Thoracic aorta (tissue), 2 donors: ENCODE measurements at places on chromosomes 3 and 15.

DNA sequence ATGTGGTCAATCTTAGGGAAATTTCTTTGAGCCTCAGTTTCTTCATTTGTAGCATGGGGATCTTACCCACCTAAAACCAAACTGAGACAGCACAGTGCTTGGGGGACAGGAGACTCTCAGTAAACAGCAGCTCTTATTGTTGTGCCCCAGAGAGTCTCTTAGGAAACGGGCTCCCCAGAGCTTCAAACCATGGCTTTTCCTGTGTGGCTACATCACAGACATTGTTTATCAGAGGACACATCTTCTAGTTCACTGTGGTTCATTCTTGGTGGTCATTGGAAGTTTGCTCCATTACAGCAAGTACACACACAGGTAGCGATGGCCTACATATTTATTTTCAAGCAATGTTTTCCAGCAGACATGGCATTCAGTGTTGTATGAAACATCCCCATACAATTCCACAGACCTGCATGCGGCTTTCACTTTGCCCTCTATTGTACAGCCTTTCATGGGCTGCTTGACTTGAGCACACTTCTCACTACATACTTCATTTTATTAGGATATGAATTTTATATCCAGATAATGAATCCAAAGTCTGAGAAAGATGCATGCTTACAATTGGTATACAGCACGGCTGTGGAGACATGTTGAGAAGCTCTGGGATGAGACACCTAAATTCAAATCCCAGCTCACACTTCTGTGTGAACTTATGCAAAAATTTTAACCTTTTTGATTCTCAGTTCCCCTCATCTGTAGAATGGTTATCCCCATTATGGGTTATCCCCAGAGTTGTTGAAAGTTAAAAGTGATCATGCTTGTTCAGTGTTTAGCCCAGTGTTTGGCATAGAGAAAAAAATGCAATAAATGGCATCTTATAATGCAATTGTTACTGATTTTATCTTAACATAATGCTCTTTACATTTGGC is 84.8 kb upstream of the ICE2 start:
- DNase-seq = no peak

DNA sequence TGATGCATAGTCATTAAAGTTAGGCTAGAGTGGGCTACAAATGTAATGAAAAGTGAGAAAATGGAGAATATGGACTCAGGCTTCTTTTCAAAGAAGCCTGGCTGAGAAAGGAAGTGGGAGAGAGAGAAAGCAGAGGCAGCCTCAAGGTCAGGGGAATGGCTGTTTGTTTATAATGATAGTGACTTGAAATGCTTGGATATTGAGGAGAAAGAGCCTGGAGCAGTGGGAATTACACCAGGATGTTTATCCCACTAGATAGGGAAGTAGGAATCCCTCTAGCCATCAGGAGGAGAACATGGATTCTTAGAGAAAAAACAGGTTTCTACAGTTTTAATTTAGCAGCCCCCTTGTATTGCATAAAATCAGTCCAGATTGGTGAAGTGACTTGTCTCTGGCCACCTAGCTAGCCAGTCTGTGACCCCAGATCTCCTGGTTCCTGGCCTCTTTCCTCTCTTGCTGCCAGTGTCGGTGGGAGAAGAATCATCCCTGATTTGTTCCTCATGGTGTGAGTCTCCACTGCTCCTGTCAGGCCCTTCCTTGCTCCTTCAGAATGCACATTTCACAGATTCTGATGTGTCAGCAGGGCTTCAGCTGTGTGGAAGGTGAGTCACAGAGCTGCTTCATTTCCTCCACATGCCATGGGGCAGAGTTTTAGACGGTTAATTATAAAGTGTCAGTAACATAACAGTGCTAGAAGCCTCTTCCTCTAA is 32.9 kb downstream of the SEMA6D start:
- DNase-seq = no peak

DNA sequence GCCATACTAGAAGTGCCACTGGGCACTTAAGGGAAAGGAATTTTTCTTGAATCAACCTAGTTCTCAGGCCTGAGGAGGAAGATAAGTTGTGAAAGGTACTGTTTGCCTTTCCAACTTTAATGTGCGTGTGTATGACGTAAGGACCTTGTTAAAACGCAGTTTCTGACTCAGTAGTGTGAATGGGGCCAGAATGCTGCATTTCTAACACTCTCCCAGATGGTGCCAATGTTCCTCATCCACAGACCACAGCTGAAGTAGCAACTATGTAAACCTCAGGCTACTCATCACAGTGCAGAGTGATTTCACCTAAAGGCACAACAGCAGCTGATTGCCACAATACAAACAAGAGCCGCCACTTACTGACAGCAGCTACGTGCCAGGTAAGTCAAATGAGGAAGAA is 103.6 kb downstream of the OTOL1 start:
- DNase-seq = no peak

GRCh38 chr15:60072826-60073465 is 68.8 kb downstream of the FOXB1 start:
- DNase-seq = no peak

DNA sequence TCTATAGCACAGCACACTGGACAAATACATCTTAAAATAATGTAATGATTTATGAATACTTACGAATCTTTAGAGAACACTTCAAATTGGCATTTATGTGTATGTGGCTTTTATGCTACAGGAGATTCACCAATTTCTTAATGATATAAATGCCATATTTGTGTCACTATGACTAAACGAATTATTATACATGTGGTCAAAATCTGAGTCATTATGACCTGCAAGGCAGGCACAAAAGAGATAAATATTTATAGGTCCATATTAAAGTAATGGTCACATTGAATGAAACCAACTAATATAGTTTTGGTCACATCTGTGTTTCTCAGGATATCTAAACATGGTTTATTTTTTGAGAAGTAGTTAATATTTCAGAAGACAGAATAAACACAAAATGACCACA is 232.3 kb upstream of the SEMA6D start:
- DNase-seq = no peak

GRCh38 chr15:26635105-26635504 is 137.8 kb downstream of the GABRB3 start:
- no peak for DNase-seq

GRCh38 chr15:22925875-22926274 is 54.3 kb downstream of the CYFIP1 start:
- no peak for DNase-seq

DNA sequence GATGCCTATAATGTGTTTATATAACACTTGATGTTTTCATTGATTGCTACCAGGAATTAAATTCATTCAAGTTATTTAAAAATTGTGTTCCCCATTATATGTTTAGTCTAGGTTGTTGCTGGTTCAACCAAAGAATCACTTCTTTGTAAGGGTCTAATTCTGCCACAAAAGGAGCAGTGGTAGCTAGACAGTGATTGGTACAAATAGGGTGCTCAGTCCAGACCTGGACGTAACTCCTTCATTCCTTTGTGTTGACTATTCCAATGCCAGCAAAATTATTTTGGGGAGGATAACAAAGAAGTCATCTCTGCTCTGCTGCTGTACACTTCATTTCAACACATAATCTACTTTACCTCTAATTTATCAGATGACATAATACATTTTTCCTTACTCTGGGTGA is 1.2 kb downstream of the CHMP2B start:
- DNase-seq = no peak

DNA sequence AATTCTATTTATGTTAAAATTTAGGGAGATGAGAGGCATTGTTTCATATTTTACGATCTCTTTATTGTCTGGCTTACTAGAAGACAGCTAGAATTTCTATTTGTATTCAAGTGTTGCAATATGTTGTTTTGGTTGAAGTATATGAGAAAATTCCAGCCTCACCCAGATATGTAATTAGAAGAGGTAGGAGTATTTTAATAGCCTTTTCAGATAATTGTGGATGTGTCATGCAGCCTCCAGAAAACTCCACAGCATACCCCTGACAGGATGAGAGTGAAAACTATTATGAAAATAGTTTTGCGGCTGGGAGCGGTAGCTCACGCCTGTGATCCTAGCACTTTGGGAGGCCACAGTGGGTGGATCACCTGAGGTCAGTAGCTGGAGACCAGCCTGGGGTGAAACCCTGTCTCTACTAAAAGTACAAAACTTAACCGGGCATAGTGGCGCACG is 21.5 kb upstream of the USP3 start:
- DNase-seq = no peak

- DNase-seq = no peak
Observed at GRCh38 chr3:144957398-144958101, 985.9 kb downstream of the DIPK2A start.

GRCh38 chr15:69848551-69849231 is 249.0 kb downstream of the TLE3 start:
- DNase-seq = no peak

GRCh38 chr3:9750556-9751411 is 1.0 kb downstream of the OGG1 start:
- DNase-seq = no peak

DNA sequence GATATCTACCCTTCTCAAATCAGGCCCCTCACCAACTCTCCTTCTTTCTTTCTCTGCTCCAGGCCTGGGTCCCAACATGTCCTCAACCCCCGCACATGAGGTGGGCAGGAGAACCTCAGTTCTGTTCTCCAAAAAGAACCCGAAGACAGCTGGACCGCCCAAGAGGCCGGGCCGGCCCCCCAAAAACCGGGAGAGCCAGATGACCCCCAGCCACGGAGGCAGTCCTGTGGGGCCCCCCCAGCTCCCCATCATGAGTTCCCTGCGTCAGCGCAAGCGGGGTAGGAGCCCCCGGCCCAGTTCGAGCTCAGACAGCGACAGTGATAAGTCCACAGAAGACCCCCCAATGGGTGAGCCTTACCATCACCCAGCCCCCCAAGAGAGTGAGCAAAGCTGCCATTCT is 5.6 kb upstream of the OGG1 start:
- no peak for DNase-seq

GRCh38 chr3:183833516-183833915 is 8.1 kb upstream of the MAP6D1 start:
- no peak for DNase-seq

DNA sequence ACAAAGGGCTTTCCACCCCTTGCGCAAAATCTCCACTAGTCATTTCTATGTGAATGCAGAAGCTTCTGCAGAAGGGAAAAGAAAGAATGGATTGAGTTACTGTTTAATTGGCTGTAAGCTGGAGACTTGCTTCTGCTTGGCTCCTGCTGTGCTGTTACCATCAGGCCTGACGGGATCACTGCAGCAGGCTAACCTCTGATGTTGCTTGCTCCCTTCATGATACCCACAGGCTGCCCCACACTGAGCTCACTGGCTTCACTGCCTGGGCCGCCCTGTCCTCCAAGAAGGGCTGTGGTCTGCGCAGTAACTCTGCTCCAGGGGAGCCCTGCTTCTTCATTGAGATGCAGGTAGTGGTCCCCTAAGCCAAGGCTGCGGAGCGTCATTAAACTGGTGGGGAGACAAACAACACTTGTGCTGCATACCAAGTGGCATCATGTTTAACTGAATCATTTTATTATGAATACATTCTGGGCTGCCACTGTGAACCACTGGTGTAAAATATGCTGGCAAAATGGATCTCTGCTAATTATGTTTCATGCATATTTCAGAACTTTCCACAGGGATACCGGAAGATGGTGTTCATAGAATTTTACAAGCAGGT is 78.6 kb downstream of the WDR49 start:
- no peak for DNase-seq

DNA sequence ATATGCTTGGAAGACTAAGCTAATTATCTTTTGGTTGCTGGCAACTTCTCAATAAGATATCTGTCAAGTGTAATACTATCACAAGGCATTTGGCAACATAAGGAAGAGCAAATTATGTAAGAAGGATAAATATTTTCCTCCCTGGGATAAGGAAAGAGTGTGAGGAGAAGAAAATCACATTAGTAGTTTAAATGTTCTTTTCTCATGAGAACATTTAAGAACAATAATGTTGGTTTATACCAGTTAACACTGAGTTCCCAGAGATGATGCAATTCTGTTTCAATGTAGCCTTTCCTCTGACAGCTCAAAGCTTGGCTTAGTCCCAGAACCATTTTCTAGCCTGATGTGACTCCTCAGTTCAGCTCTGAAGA is 66.1 kb upstream of the NPHP3 start:
- DNase-seq = peak; percentile 23

GRCh38 chr15:50862553-50862952 is 45.9 kb upstream of the AP4E1 start:
- no peak for DNase-seq

DNA sequence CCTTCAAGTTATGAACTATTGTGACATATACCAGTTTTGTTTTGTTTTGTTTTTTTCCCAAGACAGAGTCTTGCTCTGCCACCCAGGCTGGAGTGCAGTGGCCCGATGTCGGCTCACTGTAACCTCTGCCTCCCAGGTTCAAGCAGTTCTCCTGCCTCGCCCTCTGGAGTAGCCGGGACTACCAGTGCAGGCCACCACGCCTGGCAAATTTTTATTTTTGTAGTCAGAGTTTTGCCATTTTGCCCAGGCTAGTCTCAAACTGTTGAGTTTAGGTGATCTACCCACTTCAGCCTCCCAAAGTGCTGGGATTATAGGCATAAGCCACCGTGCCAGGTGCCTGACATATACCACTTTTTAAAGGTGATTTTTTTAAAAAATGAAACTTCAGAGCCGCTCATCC is 74.6 kb downstream of the ARRDC4 start:
- DNase-seq = no peak

DNA sequence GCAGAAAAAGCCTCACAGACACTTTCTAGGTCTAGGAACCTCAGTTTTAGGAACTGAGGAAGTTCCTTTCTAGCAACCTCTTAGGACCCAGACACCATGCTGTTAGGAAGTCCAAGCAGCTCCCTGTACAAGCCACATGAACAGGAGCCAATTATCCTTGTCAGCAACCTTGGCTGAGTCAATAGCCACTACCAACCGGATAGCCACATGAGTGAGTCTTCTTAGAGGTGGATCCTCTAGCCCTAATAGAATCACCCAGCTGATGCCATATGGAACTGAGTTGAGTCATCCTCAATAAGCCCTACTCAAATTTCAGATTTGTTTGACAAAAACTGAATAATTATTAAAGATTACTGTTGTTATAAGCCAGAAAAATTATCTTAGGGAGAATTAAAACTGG is 256.2 kb downstream of the NLGN1 start:
- DNase-seq = no peak

DNA sequence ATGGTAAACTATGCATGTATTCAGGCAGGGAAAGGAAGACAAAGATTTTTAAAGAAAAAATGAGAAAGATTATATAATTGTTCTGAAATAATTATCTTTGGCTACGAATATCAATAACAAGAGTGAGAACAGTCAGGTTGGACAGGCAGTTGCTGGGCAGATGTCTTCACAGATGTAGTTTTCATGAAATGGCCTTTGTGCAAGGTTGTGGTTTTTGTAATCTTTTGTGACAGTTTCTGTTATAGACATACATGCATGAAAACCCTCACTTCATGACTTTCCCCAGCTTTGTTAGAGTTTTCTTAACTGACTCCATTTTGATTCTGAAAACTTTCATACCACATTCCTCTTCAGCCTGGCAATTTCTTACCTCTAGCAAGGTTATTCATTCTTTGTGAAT is 34.9 kb upstream of the SLC25A36 start:
- no peak for DNase-seq

DNA sequence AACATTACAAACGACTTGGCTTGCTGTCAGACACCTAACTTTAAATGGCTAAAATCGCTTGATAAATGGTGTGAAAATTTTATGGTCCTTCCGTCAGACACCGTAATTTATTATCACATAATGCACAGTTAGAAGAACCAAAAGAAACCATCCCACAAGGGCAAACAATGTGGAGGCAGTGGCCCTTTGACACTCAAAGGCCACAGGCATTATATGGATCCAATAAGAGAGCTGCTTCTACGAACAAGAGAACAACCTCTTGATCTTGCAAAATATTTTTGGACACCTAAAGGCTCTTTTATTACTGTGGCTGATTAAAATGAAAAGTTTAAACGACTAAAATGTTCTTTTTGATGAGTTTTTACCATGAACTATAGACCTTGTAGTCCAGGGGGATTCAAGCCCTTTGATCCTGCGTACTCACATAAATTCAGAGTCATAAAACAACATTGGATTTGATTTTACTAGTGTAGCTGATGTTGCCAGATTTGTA is 202.8 kb downstream of the FMN1 start:
- DNase-seq = no peak
